Brain pericyte (primary cell): ENCODE measurements at places on chromosomes 11 and 22.

DNA sequence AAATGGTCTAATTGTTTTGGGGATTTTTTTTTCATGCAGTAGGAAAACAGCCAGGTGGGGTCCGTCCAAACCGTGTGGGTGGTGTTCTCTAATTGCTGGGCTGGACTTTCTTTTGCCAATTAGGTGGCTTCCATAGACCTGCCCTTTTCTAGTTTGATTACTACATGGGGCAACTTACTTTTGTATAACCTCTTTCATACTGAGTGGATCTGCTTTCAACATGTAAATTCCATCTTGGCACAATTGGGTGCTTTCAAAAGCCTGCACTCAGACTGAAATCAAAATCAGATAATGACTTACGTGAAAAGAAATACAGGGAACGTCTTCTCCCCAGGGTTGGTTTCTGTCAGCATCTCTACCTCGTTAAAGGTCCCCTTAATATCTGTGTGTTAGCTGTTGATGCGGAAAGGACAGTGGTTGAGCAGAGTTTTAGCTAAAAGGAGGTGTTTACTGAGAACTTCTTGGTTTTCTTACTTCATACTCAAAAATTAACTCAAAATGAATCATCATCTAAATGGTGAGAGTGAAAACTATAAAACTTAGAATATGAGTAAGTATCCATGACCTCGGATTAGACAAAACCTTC lies 72.1 kb downstream of the BARX2 start:
- no peak for DNase-seq

DNA sequence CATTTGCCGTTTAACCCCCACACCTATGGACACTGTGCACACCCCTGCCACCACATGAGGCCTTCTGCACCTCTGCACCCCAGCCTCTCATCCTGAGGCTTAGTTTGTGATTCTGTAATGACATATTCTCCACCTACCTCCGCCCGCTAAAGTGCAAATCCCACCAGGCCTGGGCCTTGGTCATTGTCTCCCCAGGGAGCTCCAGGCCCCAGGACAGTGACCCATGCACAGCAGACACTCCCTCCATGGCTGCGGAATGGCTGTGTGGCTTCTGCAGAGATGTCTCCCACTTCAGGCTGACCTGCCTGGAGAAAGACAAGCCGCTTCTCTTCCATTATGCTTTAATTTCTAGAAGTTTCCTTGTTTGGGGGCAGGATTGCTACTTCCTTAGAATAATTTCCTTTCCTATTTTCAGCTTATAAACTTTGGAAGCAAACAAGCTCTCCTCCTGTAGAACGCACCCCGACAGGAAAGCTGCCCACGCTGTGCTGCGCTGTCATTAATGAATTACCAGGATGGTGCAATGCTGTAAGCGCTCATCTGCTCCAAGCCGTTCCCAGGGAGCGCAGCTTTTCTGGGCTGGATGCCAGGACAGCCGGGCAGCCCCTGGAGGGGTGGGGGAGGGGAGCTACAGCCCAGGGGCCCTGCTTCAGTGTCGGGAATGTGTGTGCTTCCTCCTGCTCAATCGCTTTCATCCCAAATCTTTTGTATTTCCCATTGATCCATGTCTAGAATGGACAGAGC lies 618.0 kb downstream of the BRD1 start:
- no peak for DNase-seq

DNA sequence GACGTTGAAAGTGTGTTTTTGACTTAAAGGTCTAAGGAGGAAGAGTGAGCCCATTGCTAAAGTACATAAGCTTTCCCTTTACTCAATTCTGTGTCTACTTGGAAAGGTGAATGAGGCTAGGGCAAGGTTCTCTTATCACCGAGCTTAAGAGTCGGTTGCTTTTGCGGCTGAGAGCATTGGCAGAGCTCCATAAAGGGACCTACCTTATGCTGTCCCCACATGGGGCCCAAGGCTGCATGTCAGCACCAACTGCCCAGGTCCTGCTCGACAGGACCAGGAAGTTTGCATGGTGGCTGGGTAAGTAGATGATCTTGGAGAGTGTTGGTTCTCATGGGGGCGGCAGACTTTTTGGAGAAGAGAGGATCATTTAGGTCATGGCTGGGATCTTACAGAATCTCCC lies 91.2 kb downstream of the ZBTB16 start:
- DNase-seq, result no peak

DNA sequence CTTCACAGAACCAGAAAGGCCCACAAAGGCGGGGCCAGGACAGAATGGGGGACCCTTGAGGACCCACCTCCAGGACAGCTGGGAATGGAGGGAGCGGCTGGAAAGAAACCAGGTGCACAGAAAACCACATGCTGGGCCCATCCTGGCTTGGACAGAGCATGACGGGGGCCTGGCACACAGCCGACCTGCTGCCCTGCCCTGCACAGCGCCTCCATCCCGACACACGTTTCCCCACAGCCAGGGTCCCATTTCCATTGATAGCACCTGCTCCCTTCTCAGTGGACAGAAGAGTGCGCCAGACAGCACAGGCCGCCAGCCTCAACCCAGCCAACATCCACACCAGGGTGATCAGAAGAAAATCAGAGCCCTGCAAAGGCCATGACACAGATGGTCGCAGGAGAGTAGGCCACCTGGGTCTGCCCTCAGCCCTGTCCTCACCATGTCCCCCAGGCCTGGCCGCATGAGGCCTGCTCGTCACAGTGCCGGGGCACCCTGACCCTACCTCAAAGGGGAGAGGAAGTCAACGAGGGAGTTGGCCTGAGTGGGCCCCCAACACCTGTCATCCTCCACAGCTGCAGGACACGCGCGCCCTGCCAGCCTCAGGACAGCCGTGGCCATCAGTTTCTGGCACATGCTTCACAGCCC lies 28.1 kb downstream of the BRD1 start:
- DNase-seq, result no peak

GRCh38 chr22:27851974-27852746 lies 50.6 kb upstream of the MN1 start:
- DNase-seq, result no peak

GRCh38 chr11:2796508-2797113 lies 89.0 kb downstream of the CDKN1C start:
- DNase-seq, result no peak
